ENCODE measurements at places on chromosomes 16 and 17.

DNA sequence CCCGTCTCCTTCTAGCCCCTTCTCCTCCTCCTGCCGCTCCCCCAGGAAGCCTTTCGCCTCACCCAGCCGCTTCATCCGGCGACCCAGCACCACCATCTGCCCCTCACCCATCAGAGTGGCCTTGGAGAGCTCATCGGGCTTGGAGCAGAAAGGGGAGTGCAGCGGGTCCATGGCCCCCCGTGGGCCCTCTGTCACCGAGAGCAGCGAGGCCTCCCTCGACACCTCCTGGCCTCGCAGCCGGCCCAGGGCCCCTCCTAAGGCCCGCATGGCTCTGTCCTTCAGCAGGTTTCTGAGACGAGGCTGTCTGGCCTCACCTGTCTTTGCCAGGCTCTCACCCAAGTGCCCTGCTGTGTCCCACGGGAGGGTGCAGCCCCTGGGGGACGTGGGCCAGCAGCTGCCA is 87.9 kb downstream of the RGS9 start:
- DNase-seq, result no peak

DNA sequence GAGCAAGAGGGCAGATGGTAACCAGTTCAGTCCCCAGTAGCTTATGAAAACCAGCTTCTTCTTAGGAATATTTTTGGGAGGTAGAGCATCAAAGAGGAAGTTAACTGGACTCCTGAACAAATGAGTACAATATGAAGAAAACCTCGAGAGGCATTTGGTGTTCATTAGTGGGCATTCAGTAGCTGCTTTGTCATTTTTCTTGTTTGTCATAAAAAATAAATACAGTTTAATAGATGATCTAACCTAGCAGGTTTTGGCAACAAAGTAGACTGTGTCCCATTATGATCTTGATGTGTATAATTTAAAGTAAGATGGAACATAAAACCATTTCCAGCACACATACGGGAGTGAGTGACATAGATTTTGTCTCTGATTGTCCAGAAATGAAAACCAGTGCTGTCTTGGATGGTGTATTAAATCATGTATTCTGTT is 173.1 kb downstream of the HS3ST3A1 start:
- no peak for DNase-seq

DNA sequence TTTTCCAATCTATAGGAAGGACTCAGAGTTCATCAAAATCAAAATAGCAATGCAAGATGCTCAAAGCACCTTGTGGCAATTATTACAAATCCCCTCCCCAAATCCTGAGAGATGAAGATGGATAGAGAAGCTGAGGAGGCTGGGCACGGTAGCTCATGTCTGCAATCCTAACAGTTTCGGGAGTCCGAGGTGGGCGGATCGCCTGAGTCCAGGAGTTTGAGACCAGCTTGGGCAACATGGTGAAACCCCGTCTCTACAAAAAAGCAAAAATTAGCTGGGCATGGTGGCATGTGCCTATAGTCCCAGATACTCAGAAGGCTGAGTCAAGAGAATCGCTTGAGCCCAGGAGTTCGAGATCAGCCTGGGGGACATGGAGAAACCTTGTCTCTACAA is 8.6 kb downstream of the TBC1D16 start:
- DNase-seq, result no peak

DNA sequence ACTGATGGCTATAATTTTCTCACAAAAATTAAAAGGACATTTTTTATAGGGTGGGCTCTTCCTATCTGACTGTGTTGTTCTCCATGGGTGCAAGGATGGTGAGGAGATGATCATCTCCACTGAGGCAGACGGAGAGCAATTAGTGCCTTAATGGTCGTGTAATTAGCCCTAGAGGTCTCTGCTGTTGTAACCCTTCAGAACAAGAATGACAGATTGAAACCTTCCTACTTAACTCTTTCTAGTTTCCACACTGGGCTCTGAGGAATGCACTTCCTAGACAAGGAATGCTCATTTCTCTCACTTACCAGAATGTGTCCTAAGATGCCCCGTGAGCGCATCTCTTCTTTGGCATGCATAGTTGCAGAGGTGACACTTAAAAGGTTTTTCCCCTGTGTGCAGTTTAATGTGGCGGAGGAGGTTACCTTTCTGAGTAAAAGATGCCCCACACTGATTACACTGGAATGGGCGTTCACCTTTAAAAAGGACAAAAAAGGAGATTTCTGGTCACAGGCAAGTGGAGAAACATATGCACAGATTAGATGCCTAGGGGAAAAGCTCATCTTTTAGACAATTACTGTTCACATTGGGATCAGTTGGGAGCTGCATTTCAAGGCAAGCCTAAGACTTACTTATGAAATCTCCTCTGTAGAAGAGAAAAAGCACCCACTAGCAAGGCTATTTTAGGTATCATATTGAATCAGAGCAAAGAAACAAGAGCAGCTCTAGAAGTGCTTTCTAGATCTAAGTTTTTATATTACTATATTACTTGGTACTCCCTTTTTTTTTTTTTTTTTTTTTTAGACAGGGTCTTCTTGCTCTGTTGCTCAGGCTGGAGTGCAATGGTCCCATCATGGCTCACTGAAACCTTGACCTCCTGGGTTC is 53.6 kb downstream of the GRB7 start:
- no peak for DNase-seq

DNA sequence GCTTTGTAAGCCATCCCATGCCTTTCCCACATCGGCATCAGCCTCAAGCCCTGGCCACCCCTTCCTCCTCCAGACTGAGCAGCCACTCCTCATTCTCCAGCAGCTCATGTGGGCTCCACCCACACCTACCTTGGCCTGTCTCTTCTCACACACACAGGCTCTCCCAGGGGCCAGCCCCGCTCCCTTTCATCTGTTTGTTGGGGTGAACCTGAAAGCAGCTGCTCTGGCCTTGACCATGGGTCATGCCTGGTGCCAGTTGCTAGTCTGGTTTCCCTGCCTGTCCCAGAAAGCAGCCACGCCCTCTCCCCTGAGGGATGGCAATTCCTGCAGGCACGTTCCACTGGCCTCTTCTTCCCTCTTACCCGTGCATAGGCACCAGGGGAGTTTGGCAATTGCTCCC is 11.4 kb upstream of the TMEM238L start:
- no peak for DNase-seq

- no peak for DNase-seq
These were observed 3.2 kb downstream of the CBX4 start for GRCh38 chr17:79835953-79836509.

GRCh38 chr17:75927286-75927922 is 13.4 kb downstream of the FBF1 start:
- no peak for DNase-seq

Data from GM18507 (cell line).